ENCODE measurements at places on chromosomes 4 and X. TPM values are rescaled to one million over a fixed set of nuclear protein-coding genes. Genes with fewer than 3 reads are reported as not detected.

TMPRSS11A gene
- total RNA-seq, result not detected

CSAG3 gene
- total RNA-seq, result not detected

LIAS gene
- 11.7 TPM for total RNA-seq

- H3K27me3 ChIP-seq, result no peaks in the 10 kb centered on the region
- H3K36me3 ChIP-seq, result no peaks in the 10 kb centered on the region
- DNase-seq, result no peak
- no peak overlapping the region for H3K4me3 ChIP-seq
Measured at GRCh38 chr4:24040811-24041210, 151.0 kb upstream of the PPARGC1A start.

DNA sequence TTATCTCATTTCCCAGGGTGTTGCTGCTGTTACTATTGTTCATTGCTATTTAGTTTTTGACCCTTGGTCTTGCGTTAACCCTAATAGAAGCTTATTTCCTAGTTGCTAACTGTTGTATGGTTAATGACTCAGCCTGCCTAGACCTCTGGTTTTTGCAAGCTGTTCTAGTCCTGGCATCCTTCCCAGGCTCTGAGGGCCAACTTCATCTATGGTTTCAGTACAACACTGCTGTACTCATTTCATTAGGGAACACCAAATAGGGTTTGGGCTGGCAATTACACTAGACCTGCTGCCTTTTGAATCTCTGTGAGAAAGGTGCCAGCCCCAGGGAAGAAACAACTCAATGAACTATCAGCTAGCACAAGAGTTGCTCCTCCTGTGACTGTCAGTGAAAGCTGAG lies 59.6 kb downstream of the DCX start:
- DNase-seq, result no peak
- H3K27me3 ChIP-seq, result no peaks in the 10 kb centered on the region
- no peaks in the 10 kb centered on the region for H3K36me3 ChIP-seq
- no peaks in the 10 kb centered on the region for H3K4me1 ChIP-seq
- H3K27ac ChIP-seq, result no peak overlapping the region

DNA sequence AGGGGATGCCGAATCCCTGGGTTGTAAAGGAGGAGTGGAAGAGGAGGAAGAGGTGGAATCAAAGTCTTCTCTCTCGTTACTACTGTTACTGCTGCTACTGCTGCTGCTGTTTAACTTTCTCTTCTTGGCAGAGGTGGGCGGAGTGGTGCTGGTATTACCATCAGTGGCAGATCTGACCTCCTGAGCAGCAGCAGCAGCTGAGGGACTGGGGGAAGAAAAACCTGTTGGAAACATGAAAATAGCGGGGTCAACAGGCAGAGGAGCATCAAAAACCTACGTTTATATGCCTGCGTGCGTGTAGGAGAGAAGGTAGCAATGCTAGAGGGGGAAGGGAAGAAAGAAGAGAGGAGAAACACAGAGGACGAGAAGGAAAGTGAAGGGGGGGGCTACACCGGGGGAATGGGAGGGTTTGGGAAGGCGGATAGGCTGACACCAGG lies 339 bp downstream of the CUL4B start:
- peaks cover 6% of the 10 kb centered on the region for H3K36me3 ChIP-seq
- H3K27me3 ChIP-seq, result no peaks in the 10 kb centered on the region
- no peak for DNase-seq
- peak overlapping the region; percentile 59 for H3K4me3 ChIP-seq
- peak overlapping the region; percentile 96 for H3K27ac ChIP-seq

- no peaks in the 10 kb centered on the region for H3K4me1 ChIP-seq
- H3K27me3 ChIP-seq, result no peaks in the 10 kb centered on the region
- no peak overlapping the region for H3K27ac ChIP-seq
- H3K4me3 ChIP-seq, result no peak overlapping the region
- H3K36me3 ChIP-seq, result no peaks in the 10 kb centered on the region
Measured at GRCh38 chr4:40228497-40229365, 31.9 kb downstream of the RHOH start.

GRCh38 chr4:151675411-151675971 lies 85.3 kb downstream of the GATB start:
- H3K27me3 ChIP-seq, result no peaks in the 10 kb centered on the region
- no peaks in the 10 kb centered on the region for H3K36me3 ChIP-seq
- no peak overlapping the region for H3K27ac ChIP-seq
- H3K4me1 ChIP-seq, result no peaks in the 10 kb centered on the region
- no peak for DNase-seq

- H3K27ac ChIP-seq, result no peak overlapping the region
- DNase-seq, result no peak
- no peaks in the 10 kb centered on the region for H3K4me1 ChIP-seq
- H3K27me3 ChIP-seq, result no peaks in the 10 kb centered on the region
- no peaks in the 10 kb centered on the region for H3K36me3 ChIP-seq
Measured at GRCh38 chrX:142250502-142250901, 45.4 kb upstream of the MAGEC2 start.

DNA sequence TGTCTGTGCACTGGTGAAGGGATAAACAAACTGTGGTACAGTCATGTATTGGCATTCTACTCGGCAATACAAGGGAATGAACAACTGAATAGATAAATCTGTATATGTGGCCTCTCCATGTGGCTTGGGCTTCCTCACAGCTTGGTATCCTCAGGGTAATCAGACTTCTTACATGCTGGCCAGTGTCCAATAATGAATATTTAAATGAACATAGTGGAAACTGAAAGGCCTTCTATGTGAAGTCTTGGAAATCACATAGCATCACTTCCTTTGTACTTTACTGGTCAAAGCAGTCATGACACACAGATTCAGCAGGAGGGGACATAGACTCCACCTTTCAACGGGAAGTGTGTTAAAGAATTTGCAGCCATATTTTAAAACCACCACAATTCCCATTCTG lies 33.4 kb upstream of the GPR101 start:
- no peaks in the 10 kb centered on the region for H3K27me3 ChIP-seq
- no peak overlapping the region for H3K4me3 ChIP-seq
- H3K4me1 ChIP-seq, result no peaks in the 10 kb centered on the region
- no peak for DNase-seq
- no peaks in the 10 kb centered on the region for H3K36me3 ChIP-seq

DNA sequence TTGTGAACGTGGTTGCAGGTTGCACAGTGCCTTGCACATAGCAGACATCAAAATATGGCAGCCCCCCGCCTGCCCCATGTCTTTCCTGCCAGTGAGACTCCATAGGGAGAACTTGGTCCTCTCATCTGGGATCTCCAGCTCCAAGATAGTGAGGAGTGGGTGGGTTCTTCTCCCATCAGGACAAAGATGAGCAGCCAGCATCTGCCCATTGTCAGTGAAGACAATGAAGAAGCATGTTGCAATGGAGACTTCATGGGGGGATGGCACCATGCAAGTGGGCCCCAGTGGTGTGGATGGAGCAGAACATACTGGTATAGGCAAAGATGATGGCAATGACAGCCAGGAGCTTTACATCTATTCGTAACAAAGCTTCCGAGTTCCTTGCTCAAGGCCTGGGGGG lies 80.2 kb downstream of the STARD8 start:
- no peak overlapping the region for H3K27ac ChIP-seq
- H3K27me3 ChIP-seq, result no peaks in the 10 kb centered on the region
- H3K4me3 ChIP-seq, result no peak overlapping the region
- H3K4me1 ChIP-seq, result no peaks in the 10 kb centered on the region

GRCh38 chrX:34612036-34612435 lies 45.0 kb downstream of the TMEM47 start:
- no peaks in the 10 kb centered on the region for H3K27me3 ChIP-seq
- H3K4me3 ChIP-seq, result no peak overlapping the region
- no peaks in the 10 kb centered on the region for H3K36me3 ChIP-seq
- DNase-seq, result no peak
- no peaks in the 10 kb centered on the region for H3K4me1 ChIP-seq
- no peak overlapping the region for H3K27ac ChIP-seq
